ENCODE measurements at places on chromosomes 13 and 19.

GRCh38 chr13:113861433-113862030, 2.3 kb downstream of the GAS6 start:
- peak; percentile 36 for DNase-seq

- no peak for DNase-seq
Observed at GRCh38 chr13:43401361-43401760, 378.0 kb downstream of the DNAJC15 start.

DNA sequence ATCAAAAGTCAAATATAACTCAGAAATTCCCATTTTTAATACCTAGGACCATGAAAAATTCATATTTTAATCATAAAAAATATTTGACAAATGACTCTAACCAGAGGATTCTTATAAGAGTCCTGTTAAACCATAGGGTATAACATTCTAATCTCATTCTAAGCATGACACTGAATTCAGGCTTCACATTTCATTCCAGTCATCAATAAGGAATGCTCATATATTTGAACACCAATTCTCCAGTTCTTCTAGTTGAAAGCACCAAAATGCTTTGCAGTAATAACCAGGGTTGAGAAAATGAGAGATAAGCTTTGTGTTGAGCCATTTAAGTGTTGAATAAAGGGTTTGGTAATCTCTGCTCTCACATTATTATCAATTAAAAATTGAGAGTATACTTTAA, 147.5 kb downstream of the VWA8 start:
- no peak for DNase-seq

DNA sequence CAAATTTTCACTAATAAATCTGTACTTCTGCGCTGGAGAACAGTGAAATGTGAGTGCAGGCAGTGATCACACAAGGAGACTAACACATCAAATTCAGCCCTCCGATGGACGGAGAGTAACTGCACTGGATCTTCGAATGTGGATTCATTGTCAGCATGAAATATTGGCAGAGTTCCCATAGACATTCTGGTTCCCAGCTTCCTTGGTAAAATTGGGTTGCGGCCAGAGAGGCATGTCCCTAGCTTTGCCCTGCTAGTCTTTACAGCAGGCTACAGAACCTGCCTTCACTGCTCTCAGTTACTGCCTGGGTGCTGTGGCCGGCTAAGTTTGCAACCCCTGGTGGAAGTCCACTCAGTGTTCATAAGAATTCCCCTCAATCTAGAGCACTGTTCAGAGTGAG, 32.3 kb upstream of the UQCRFS1 start:
- no peak for DNase-seq

GRCh38 chr13:60398379-60398891, 1.4 kb downstream of the TDRD3 start:
- DNase-seq, result no peak

DNA sequence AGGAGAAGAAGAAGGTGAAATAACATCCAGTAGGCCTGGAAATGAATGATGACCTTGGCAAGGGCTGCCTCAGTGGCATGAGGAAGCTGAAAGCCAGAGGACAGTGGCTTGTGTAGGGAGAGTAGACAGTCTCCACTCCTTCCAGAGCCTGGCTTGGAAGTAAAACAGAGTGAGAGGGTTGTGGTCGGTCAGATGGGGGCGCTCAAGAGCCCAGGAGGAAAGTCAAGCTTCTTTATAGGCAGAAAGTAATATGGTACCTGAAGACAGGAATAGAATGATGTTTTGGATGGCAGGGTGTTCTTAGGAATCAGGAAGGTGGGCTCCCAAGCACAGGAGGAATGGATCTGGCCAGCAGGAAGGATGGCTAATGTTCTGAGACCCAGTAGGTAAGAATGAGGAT, 75.1 kb upstream of the TSC22D1 start:
- DNase-seq, result no peak

DNA sequence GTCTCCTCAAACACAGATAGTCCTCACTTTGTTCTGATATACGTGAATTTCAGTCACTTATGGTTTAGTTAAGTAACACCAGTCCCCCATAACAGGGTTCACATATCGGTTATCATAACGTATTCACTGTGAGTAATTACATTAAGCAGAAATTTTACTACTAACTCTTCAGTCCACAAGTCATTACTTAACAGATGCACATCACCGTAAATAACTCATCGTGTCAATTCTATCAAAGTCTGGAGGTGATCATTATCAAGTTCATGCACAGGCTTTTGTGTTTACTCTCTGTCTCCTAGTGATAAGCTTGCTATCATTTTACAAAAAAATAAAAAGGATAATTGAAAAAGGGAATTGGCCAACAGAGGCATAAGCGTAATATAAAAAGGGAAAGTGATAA, 287.4 kb upstream of the ATXN8OS start:
- no peak for DNase-seq

- no peak for DNase-seq
Observed at GRCh38 chr13:99256283-99256682, 1.9 kb downstream of the GPR18 start.

GRCh38 chr13:26983543-26984320, 187.9 kb downstream of the USP12 start:
- DNase-seq, result no peak

DNA sequence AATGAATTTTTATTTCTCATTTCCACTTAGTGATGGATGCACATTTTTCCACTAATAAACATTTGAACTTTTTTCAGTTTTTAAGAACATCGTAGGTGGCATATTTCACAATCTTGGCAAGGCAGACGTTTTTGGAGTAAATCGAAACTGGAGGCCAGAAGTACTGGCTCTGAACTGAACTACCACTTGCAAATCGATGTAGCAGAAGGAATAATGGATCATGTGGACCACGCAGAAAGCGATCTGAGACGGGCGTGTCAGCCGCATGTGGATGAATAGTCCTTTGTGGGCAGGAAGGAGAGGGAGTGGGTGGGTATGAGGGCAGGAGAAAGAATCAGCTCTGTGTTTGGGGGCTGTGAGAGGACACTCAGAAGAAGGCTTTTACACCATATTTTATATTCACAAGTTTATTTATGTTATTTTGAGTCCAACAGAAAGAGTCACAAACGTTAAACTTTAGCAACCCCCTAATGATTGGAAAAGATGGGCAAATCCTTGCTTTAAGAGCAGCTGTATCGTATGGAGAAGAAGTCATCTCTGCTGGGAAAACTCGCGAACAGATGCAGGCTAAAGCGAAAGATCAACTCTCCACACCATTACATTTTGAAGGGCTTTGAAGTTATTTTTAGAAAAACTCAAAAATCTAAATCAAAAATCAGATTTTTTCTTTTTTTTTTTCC, 90.5 kb downstream of the COL4A2 start:
- no peak for DNase-seq

GRCh38 chr13:71399631-71400215, 467.3 kb downstream of the DACH1 start:
- no peak for DNase-seq

- DNase-seq, result no peak
Observed at GRCh38 chr13:39038569-39039030, 344 bp downstream of the NHLRC3 start.

- no peak for DNase-seq
Observed at GRCh38 chr13:96032717-96033116, 20.5 kb downstream of the UGGT2 start.

- no peak for DNase-seq
Observed at GRCh38 chr13:37074703-37075102, 15.2 kb upstream of the SUPT20H start.

GRCh38 chr13:28889086-28889732, 69.1 kb downstream of the MTUS2 start:
- no peak for DNase-seq

DNA sequence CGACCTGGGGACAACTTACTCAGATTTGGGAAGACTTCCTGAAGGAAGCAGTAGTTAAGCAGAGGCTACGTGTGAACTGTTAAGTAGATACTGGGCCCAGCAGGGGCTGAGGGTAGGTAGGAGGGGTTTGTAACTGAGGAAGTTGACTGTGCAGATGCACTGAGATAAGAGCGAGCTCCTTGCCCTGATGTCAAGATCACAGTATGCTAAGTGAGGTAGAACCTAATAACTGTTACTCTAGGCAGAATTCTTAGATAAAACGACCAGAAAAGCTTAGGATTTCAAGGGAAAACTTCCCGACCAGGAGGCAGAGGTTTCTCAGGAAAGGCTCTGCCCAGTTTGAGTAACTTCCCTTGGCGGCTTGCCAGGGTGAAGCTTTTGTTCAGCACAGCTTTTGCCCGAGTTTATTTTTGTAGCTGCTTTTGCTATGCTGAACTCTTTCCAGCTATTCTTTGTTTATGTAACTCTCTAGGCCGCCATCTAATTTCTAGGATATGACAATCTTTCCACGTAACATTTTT, 632.1 kb downstream of the DIAPH3 start:
- peak; percentile 64 for DNase-seq

DNA sequence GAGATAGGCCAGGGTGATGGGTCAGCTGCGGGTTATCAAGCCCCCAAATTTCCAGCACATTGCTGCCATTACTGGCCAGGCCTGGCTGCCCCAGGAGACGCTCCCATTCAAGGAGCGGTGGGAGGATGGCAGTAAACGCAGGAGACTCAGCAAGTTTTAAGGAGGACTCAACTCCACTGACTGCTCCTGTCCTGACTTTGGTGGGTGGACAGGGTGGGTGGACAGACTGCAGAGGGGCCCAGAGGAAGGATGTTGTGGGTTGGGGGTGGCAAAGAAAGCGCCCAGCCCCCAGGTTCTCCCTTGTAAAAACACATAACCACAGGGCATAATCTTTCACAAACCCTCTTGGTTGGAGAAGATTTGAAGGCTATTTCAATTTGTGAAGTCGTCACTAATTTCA, 4.4 kb downstream of the GJB6 start:
- no peak for DNase-seq

DNA sequence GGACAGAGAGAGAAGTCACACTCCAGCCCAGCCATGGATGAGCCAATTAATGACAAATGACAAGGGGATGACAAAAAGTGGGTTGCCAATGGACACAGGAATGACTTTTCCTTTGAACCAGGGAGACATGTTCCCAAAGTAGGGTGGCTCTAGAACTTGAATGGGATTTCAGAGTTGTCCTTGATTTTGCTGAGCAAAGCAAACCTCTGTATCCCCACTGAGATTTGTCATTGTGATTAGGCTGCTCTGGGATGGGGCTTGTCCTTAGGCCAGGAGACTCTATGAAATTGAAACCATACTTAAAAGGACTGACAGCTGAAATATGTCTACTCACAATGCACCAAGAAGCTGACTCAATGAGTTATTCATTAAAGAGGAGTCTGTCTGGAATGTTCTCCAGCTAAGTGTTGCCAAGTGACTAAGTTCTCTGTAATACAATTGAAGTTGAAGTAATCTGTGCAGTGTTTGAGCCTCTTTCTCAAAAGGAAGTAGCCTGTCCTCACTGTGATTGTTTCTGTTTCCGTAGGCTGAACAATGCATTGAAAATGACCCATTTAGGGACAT, 69.0 kb upstream of the PCDH9 start:
- no peak for DNase-seq

DNA sequence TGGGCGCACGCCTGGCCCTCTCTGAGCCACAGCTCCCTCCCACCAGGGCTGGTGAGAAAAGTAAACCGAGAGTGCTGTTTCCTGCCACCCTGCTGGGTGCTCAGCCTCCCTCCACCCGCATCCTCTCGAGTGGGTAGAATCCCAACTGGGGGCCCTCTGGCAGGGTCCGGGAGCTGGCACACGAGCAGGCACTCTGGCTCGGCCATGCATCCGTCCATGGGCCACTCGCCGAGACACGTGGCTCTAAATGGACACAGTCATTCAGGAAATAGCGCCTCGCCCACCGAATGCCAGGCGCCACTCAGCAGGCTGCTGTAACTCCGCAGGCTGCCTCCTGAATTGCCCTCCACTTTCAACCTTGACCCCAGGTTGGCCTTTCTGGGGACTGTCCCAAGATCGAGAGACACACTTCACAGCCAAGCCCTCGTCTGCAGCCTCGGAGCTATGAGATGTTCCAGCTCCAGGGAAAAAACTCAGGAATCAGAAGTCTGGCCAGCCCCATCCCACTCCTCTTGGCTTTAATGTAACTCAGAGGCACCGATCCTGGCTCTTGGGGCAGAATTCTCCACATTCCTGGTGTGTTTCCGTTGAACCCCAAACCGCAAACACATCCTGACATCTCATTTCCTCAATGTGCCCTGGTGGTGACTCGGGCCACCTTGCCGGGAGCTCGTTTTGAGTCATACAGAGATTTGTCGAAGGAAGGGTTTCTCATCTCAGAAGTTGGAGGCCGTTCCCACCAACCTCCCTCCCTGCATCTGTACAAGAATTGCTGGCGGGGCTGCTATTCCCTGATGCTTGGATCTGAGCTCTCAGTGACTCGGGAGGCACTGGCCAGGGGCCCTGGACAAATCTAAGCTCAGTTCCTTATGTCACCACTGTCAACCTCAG, 14.1 kb downstream of the KLF2 start:
- no peak for DNase-seq

GRCh38 chr19:30116984-30117555, 175.0 kb downstream of the URI1 start:
- DNase-seq, result no peak

- no peak for DNase-seq
Observed at GRCh38 chr13:78198419-78198818, 279.8 kb upstream of the EDNRB start.

DNA sequence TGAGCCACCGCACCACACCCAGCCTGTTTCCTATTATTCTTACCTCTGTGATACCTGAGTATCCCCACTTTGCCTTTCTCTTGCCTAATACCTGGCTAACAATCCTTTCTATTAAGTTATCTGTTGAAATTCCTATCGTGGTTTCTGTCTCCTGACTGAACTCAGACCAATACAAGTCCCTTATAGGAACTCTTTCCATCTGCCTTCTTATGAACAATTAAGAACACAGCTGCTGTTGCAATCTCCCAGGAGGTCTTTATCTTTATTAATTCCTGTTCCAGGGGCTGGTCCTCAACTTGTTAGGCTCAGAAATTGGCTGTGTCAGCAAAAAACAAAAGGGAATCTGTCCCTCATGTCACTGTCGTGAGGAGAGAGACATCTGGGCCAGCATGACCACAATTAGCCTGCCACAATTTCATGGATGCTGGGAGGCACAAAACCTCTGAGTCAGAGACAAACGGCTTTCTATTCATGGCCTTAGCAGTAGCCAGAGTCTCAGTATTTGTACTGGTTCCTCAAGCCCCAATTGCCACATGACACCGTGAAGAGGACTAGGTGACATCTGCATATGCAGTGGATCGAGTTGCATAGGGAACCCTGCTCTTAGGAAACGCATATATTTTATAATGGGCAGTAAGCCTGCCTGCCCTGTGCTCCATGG, 58.2 kb downstream of the NUFIP1 start:
- no peak for DNase-seq

GRCh38 chr13:40245567-40245966, 420.9 kb downstream of the FOXO1 start:
- DNase-seq, result no peak

GRCh38 chr13:74919914-74920313, 562.1 kb downstream of the TBC1D4 start:
- DNase-seq, result no peak

DNA sequence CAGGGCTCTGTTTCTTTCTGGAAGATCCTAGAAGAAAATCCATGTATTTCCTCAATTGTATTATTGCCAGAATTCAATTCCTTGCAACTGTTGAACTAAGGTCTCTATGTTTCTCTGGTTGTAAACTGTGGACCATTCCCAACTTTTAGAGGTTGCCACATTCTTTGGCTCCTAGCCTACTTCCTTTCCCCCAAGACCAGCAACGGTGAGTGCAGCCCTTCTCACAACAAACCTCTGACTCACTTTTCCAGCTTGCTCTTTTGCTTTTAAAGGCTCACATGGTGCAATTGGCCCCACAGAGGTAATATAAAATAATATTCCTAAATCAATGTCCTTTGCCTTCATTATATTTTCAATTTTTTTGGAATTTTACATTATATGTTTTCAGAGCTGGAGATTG, 371.3 kb downstream of the SLITRK5 start:
- DNase-seq, result no peak
